A549 treated with DMSO at 1 μM for 4 hours (cell line): ENCODE measurements at places on chromosomes 5 and 9. TPM values are rescaled to one million over a fixed set of nuclear protein-coding genes. Genes with fewer than 3 reads are reported as not detected.

TGFBI gene
- total RNA-seq = 1,489 to 2,280 TPM (median 1,868 TPM) in 5 replicates

FBN2 gene
- total RNA-seq = 14.1 to 21.8 TPM (median 20.7 TPM) in 5 replicates

FRRS1L gene
- 0.15 to 0.76 TPM (median 0.20 TPM) in 5 replicates for total RNA-seq

GAS1 gene
- total RNA-seq = 0.05 to 0.08 TPM (median 0.06 TPM) in 4 of 5 replicates, not detected in the other

DOK3 gene
- total RNA-seq = 3.3 to 7.5 TPM (median 4.3 TPM) in 5 replicates

ARID3C gene
- total RNA-seq = 0.10 to 0.28 TPM (median 0.22 TPM) in 5 replicates

EPB41L4B gene
- 5.9 to 11.0 TPM (median 10.0 TPM) in 5 replicates for total RNA-seq

PDE6A gene
- 0.11 to 0.18 TPM (median 0.14 TPM) in 5 replicates for total RNA-seq

NUTM2F gene
- total RNA-seq = not detected in 5 replicates

CSNK1A1 gene
- total RNA-seq = 116 to 142 TPM (median 122 TPM) in 5 replicates

THOC3 gene
- 53.2 to 62.1 TPM (median 56.5 TPM) in 5 replicates for total RNA-seq

CKMT2 gene
- total RNA-seq = not detected in 5 replicates

FOXD4L3 gene
- total RNA-seq = 0.08 to 0.18 TPM (median 0.08 TPM) in 3 of 5 replicates, not detected in the others

PITX1 gene
- 25.1 to 36.5 TPM (median 32.3 TPM) in 5 replicates for total RNA-seq

CAMK2A gene
- 0.96 to 1.4 TPM (median 1.0 TPM) in 5 replicates for total RNA-seq

IRX1 gene
- not detected in 5 replicates for total RNA-seq

IFNA16 gene
- total RNA-seq = not detected in 5 replicates

FBP2 gene
- total RNA-seq = not detected in 5 replicates

NR2F1 gene
- total RNA-seq = 4.5 to 5.2 TPM (median 4.5 TPM) in 5 replicates
